ENCODE measurements at places on chromosomes 2 and 18.

GRCh38 chr2:235852526-235852920 is 315.7 kb downstream of the GBX2 start:
- no peak for DNase-seq

- no peak for DNase-seq
Observed at GRCh38 chr2:102072741-102073140, 69.8 kb upstream of the IL1R1 start.

- DNase-seq = no peak
Observed at GRCh38 chr18:22153428-22153827, 16.0 kb upstream of the GATA6 start.

DNA sequence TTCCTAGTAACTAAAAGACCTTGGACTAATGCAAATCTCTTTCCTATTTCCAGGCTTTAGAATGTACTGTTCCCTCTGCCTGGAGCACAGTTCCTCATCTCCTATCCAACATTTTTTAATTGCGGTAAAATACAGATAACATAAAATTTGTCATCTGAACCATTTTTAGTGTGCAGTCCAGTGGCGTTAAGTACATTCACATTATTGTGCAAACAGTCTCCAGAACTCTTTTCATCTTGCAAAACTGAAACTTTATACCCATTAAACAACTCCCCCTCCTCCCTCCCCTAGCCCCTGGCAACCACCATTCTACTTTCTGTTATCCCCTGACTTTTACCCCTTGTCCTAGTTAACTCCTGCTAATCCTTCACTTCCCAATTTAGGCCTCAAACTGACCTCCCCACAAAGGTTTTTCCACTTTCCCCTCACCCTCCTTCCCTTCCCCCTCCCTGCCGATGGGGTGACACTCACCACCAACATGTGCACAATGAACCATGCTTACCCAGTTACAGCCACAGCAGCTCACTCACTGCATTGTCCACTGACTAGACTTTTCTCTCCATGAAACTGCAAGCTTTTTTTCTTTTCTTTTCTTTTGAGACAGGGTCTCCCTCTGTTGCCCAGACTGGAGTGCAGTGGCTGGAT is 54.8 kb downstream of the KIAA2012 start:
- no peak for DNase-seq

- no peak for DNase-seq
Observed at GRCh38 chr2:177893880-177894279, 178.7 kb downstream of the PDE11A start.

- no peak for DNase-seq
Observed at GRCh38 chr2:98759338-98759737, 28.4 kb upstream of the MGAT4A start.

DNA sequence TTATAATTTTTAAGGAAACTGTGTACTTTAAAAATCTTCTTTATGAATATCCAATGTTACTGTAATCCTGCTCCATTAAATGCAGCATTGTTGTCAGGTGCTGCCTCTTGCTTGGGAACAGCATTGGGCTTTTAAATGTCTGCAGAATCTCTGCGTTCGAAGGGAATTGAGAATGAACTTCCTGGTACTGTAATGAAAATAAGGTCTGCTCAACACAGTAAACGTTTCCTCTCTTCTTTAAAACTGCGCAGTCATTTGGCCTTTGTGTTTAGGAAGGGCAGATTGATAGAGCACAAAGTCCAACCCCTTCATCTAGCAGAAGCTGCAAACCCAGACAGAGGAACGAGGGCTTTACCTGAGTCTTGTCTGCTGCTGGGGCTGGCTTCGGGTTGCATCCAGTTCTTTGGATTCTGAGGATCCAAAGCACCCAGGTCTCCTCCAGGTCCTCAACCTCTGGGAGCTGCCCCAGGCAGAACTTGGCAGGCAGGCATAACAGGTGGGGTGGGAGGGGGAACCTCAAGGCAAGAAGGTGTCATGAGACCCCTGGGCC is 104.5 kb downstream of the UGGT1 start:
- no peak for DNase-seq

DNA sequence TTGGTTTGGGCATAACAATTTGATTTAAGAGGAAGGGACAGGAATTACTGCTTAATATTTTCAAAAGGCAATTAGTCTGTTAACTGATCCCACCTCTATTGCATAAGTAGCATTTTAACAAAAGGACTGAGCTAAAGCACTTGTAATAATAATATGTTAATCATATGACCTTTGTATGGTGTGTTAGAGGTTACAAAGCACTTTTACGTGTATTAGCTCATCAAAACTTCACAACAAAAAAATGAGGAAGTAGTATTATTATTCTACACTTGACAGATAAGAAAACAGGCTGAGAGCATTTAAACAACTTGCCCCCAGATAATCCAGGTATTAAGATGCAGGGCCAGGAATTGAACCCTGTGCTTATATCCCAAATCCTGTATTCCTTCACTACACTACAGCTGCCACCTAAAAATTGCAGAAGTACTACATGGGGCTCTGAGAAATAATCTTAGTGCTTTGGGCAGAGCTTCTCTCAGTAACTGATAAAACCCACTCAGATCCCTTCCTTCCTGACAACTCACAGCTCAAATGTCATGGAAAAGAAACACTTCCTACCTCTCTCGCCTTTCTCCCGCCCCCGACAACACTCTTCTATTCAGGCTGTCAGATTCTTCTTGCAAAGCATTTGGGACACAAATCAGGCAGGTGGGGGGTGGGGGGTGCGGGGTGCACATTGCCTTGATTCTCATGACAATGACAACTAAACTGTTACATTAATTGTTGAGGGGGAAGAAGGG is 20.7 kb upstream of the KCTD1 start:
- no peak for DNase-seq

GRCh38 chr2:204695506-204695905 is 150.2 kb downstream of the PARD3B start:
- DNase-seq = peak; percentile 47

DNA sequence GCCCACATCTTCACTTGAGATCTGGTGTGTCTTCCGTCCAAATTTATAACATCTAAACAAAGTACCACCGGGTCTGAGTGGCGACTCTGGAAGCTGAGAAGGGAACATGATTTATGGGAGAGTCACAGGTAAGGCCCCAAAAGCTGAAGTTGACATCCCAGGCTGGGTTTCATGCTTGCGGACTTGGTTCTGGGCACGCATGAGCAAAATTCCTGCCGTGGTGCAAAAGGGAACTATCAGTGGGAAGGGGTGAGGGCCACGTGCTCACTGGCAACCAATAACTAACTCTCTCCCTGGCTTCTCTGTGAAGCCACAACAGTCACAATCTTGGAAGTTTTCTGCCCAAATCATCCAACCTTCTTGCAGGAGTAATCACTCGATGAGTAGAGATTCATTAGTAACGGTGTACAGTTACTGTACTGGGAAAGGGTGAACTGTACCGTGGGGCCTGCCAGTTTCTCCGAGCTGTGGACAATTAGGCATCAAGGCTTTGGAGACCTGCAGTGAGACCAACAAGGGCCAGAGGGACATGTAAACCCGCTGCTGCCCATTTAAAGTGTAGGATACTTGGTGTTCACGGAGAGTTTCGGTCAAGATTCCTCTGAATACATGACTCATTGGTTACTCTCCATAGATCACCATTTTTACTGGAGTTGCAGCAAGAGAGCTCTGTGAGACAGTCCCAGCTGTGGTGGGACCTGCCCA is 69.4 kb upstream of the ASB18 start:
- no peak for DNase-seq

DNA sequence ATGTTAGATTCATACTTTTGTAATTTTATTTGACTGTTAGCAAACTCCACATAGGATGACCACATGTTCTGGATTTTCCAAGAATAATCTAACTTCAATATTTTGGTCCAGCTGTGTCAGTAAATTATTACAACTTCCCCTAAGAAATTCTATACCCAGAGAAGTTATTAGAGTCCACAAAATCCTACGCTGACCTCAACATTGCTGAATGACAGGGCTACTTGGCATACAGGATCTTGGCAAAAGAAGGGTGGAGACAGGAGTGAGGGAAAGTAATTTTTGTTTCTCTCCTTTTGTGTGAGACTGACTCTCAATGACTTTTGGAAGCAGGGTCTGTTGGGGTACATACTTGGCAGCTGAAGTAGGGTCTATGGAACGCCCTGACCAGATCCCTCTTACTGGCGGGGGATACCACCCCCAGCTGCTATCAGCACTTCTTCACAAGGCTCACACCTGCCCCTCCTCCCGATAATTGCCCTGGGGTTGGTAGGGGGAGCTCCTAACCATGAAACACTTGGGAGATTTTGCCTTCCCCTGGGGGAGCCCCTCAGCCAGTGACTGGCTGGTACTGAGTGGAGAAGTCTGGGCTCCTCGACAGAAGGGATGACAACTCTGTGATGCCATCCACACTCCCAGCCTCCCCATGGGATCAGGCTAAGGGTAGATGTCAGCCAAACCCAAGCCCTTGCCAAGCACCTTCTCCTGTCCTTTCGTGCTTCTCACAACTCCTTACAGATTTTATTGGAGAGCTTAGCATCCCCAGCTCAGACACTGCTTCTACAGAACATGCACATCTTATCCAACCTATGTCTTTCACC is 110.6 kb upstream of the FHL2 start:
- DNase-seq = no peak

DNA sequence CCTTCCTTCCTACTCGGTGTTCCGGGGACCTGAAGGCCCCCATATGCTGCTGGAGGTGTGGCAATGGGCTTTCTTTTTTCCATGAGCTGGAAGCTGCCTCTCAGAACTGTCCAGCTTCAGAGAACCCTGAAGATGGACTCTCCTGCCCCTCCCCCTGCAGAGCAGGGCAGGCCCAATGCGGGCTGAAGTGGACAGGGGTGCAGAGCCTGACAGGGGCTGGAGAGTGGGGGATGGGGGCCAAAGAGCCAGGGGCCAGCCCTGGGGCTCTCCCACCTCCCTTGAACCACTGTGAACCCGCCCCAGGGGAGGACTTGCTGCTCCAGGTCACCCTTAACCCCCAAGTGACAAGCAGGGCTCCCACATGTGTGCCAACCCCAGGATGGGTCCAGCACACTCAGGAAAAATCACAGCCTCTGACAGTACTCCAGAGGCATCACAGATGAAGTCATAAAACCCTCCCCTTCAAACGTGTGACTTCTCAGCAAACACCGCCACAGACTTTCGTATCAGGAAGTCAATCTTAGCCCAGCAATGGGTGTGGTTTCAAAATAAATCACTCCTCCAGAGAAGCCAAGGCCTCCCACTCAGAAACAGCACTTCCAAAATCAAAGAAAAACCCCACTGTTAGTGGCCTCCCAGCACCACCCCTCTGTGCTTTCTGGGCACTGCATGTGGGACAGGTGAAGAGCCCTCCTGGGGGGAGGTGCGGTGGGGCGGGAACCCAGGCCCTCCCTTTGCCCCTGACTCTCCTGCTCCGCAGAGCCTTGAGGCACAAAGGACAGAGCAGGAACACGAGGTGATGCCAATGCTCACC is 135.8 kb downstream of the HDAC4 start:
- DNase-seq = no peak

- no peak for DNase-seq
Observed at GRCh38 chr2:41709702-41710599, 337.9 kb upstream of the PKDCC start.

- no peak for DNase-seq
Observed at GRCh38 chr2:72813841-72814240, 12.0 kb downstream of the EXOC6B start.

DNA sequence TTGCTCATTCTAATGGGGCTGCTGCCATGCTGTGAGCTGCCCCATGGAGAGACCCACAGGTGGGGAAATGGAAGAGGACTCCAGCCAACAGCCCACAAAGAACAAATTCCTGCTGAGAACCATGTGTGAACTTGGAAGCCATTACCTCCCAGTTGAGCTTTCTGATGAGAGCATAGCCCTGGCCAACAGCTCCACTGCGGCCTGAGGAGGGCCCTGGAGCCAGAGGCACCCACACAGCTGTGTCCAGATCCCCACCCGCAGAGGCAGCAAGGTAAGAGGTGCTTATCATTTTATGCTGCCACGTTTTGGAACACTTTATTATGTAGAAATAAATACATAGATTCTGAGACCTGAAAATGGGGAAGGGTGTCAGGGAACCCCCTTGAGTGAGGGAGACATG is 44.2 kb upstream of the OTOS start:
- DNase-seq = no peak

DNA sequence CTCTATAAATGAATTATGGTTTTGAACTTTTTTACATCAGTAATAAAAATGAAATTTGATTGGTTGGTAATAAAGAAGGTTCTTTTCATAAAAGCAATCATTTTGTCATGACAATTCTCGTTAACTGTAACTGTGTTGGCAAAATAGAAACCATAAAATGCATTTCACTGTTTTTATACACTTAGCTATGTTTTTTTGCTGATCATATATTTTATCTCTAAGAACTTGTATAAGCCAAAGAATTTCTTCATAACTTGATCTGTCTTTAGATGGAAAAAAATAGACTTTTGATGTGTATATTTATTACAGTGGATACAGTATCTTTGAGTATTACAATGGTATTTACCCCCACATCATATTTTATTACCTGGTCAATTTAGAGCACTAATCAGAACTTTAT is 9.7 kb downstream of the MTX2 start:
- DNase-seq = no peak

DNA sequence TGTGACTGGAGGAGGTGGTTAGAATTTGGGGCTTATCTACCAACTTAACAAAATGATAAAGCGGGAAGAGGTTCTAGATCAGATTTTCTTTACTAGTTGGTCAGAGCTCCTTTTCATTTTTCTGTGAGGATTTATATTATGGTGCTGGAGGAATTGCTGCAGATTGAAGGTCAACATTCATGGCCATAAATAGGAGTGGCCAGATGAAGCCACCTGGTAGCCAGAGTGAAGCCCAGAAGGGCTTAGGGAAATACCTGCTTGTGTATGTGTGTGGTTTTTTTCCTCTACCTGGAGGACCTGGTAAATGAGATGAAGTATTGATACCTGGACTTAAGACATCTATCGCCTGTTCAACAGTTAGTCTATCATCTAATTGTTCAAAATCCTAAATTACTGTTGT is 122.9 kb upstream of the MSTN start:
- no peak for DNase-seq

- DNase-seq = no peak
Observed at GRCh38 chr2:178827739-178828485, 20.7 kb upstream of the TTN start.

DNA sequence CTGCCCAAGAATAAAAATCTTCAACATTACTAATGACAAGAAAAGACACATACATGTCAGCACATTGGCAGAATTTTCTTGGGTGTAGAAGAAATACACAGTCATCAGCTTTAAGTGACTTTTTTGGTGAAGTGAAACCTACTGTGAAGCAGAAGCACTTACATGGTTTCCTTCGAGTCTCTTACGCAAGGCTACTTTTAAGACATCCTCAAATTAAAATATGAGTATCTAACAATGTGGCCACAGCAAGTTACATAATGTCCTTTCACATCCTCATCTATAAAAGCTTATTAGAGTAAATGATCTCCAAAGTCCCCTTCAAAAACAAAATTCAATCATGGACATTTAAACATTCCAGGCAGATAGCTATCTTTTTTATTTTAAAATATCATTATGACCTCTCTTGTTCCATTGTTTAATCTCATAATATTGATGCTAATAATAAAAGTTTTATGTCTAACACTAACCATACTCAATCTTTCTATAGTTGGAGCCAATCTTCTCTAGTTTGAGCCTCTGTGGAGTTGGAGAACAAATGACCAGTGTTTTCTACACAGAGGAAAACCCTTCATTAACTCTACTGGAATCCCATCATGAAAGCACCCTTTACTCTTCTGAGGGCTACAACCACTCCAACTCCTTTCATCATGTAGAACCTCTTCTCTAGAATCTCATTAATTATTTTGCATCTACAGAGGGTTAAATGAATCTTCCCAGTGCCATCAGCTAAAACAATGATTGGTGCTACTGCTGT is 182.2 kb upstream of the ZFP36L2 start:
- DNase-seq = no peak
